ENCODE measurements at places on chromosomes 6 and 20.

DNA sequence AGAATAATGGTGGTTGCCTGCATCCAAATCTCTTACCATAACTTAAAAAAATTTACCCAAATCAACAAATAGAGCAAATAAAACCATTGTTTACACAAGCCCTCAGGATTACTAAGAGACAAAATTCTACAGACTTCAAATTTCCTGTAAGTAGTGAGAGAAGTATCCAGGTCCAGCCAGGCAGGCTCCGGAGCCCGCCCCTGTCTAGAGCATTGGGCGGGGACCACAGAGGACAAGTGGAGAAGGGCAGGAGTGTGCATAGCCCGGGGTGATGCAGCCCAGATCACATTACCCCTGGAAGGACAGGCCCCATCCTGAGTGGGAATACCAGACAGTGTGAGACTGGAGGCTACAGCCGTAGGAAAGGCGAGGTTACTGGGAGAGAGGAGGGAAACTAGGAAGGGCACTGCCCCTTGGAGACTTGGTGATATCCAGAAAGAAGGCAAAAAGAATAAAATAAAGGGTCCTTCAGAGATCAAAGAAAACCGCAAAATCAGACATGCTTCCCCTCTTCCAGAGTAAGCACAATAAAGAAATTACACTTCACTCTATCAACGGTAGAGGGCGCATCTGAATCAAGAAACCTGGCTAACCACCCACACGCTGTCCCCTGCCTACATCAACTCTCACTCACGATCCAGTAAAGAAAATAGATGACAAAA is 26.6 kb downstream of the RIN2 start:
- peak; percentile 25 for DNase-seq

- no peak for DNase-seq
Observed at GRCh38 chr6:117007659-117008058, 130.6 kb downstream of the RFX6 start.

DNA sequence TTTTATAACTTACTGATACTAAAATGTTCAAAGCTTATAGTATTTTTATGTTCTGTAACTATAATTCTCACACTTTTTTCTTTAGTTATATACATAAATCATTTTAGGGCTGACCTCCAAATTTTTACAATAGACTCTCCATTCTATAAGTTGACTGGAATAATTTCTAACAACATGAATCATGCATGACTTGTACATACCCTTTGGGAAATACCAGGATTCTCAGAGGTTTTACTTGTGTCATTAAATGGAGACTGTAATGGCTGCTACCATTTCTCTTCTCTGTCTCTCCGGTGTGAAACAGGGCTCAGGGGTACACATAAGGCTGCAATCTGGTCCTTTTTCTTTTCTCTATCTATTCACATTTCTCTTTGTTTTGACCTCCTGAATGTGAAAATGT is 222.2 kb upstream of the FLRT3 start:
- no peak for DNase-seq

DNA sequence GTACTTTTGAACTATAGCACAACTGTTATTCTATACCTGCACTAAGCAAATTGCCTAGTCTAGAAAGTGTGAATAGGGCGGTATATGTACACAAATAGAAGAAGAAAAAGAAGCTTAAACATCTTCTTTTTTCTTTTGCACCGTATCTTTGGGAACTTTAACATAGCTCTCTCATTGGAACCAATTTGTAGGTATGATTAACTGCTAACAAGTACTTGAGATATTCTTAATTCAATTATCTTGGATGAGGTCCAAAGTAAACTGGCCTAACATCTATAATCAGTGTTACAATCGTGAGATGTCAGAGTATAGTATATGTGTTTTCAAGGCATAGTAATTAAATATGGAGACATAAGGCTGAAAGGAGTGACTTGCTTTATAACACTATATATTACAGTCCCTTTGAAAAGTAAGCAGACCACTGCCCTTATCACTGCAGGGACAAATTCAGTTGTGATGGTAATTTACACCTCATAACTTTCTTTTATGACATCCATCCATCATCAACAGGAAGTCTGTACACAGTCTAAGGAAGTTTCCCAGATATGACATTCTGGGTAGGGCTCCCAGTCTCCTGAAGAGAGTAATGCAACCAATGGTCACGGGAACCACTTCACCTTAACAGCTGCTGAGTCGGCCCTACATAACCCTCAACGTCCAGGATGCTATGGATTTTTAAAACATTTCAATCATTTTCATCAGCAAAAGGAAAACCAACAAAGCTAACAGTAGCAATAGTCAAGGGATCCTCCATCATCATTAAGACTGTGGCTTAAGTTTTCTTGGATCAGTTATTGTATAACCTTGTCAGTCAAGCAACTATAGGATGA is 37.6 kb downstream of the NKAIN2 start:
- DNase-seq: no peak

DNA sequence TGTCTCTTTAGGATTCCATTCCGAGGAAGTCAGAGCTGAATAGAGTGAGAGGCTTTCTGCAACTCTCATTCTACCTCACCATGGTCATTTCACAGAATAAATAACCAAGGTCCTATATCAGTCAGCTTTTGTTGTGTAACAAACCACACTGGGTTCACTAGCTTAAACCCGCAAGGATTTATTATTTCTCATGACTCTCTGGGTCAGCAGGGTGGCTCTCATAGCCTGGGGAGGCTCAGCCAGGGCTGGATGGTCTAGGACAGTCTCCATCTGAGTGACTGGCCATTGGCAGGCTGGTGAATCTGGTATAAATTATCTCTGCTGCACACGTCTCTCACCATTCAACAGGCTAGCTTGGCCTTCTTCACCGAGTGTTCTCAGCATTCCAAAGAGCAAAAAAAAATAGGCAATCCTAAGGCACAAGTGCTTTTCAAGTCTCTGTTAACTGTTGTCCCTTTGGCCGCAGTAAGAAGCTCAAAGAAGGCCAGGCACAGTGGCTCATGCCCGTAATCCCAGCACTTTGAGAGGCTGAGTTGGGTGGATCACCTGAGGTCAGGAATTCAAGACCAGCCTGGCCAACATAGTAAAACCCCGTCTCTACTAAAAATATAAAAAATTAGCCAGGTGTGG is 39.7 kb downstream of the ISM1 start:
- DNase-seq: no peak

All from activated naive CD4-positive, alpha-beta T cell treated with anti-CD3 and anti-CD28 coated beads, Interleukin-2, amount 10 ng/mL, durations not matched to agents 7 days and 5 days (primary cell).